ENCODE measurements at places on chromosomes 13 and 19. TPM values are rescaled to one million over a fixed set of nuclear protein-coding genes. Genes with fewer than 3 reads are reported as not detected.

The DCLK1 gene
- not detected for polyA plus RNA-seq

The STOML3 gene
- polyA plus RNA-seq: not detected

DNA sequence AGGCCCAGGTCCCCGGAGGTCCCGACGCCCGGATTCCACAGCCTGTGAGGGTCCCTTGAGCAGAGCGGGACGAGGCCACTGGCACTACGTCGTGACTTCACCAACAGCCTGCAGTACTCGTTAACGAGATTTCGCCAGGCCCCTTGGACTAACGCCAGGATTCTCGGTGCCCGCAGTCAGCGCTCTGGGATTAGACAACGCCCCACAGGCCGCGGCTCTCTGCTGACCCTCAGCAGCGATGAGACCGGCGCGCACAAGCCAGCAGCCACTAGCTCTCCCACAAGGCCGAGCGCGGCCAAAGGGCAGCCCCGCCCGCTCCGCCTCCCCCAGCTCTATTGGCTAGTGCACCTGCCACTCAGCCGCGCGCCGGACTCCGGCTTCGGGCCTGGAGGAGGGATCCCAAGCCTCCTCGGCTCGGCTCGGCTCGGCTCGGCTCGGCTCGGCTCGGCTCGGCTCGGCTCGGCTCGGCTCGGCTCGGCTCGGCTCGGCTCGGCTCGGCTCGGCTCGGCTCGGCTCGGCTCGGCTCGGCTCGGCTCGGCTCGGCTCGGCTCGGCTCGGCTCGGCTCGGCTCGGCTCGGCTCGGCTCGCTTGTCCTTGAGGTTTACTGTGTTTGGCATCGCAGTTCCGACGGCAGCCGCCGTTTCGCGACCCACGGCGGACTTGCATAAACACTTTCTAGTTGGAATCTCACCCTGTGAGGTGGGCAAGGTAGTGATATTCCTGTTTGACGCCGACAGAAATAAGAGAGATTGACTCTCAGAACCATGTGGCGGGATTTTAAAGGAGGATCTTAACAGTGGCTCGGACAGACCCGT is 231.7 kb upstream of the SERP2 start:
- peak; percentile 96 for DNase-seq
- no peaks in the 10 kb centered on the region for H3K36me3 ChIP-seq
- H3K4me1 ChIP-seq: peaks cover 16% of the 10 kb centered on the region

- H3K4me1 ChIP-seq: no peaks in the 10 kb centered on the region
- no peaks in the 10 kb centered on the region for H3K27me3 ChIP-seq
- H3K4me3 ChIP-seq: no peak overlapping the region
- no peak overlapping the region for H3K27ac ChIP-seq
Measured at GRCh38 chr13:107291875-107292274, 723.9 kb upstream of the ARGLU1 start.

DNA sequence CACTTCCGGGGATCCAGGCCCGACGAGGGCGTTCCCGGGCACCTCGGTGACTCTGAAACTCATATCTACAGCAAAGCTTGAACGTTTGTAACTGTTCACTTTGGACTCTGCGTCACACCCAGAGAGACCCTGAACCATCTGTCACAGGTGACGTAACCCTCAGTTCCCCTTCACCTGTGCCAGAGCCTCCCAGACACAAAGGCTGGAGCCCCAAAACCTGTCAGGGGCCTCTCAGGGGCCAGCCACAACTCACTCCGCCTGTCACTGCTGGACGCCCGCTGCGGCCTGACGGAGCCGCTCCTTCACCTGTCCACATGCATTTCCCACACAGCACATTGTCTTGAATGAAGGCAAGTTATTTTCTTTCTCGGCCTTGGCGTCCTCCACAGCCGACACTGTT is 8.0 kb downstream of the RASA3 start:
- H3K27ac ChIP-seq: no peak overlapping the region
- peaks cover 63% of the 10 kb centered on the region for H3K4me1 ChIP-seq
- no peaks in the 10 kb centered on the region for H3K27me3 ChIP-seq
- no peaks in the 10 kb centered on the region for H3K36me3 ChIP-seq
- no peak for DNase-seq

DNA sequence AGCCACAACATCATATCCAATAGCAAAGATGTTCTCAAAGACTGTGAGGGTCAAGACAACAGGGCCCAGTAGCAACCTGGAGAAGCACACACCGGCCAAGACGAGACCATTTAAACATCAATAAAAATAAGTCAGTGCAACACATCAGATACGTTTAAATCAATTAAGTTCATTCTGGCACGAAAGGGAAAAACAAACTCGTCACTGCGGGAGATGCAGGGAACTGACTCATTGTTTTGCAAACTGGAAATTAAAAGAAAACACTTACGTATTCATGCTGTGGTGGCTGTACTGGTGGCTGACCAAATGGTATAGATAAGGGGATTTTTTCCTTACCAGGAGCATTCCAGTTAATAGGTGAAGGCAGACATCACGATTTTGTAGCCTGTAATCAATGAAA is 26.3 kb upstream of the SLC15A1 start:
- H3K27me3 ChIP-seq: no peaks in the 10 kb centered on the region
- H3K4me3 ChIP-seq: no peak overlapping the region
- no peak overlapping the region for H3K27ac ChIP-seq
- H3K36me3 ChIP-seq: no peaks in the 10 kb centered on the region

DNA sequence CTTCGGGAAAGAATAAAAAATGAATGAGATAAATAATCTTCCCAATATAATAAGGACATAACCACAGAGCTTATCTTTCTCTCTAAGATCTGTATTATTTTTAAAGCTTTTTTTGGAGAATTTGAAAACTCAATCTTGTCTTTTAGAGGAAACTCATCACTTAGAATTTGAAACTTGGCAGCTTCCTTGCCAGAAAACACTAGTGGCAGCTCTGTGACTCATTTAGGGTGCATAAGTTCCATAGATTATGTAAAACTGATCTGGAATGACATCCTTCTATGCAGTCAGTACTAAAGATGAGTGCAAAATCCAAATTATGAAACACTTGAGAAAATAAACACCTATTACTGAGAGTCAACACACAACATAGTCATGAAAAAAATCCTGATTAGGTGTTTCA is 848.0 kb downstream of the DACH1 start:
- no peak overlapping the region for H3K4me3 ChIP-seq
- no peak overlapping the region for H3K27ac ChIP-seq
- H3K36me3 ChIP-seq: no peaks in the 10 kb centered on the region

All from CD14-positive monocyte (primary cell).